ENCODE measurements at places on chromosomes 4 and X.

- DNase-seq = no peak
Observed at GRCh38 chr4:88761342-88761741, 63.7 kb upstream of the NAP1L5 start.

GRCh38 chrX:20218836-20219505, 47.7 kb downstream of the RPS6KA3 start:
- DNase-seq = no peak

GRCh38 chr4:123836851-123837595, 440.4 kb downstream of the SPRY1 start:
- no peak for DNase-seq

GRCh38 chrX:103918050-103918449, 44.4 kb upstream of the TMSB15B start:
- peak; percentile 61 for DNase-seq

- no peak for DNase-seq
Observed at GRCh38 chr4:173233857-173234256, 65.2 kb downstream of the GALNT7 start.

DNA sequence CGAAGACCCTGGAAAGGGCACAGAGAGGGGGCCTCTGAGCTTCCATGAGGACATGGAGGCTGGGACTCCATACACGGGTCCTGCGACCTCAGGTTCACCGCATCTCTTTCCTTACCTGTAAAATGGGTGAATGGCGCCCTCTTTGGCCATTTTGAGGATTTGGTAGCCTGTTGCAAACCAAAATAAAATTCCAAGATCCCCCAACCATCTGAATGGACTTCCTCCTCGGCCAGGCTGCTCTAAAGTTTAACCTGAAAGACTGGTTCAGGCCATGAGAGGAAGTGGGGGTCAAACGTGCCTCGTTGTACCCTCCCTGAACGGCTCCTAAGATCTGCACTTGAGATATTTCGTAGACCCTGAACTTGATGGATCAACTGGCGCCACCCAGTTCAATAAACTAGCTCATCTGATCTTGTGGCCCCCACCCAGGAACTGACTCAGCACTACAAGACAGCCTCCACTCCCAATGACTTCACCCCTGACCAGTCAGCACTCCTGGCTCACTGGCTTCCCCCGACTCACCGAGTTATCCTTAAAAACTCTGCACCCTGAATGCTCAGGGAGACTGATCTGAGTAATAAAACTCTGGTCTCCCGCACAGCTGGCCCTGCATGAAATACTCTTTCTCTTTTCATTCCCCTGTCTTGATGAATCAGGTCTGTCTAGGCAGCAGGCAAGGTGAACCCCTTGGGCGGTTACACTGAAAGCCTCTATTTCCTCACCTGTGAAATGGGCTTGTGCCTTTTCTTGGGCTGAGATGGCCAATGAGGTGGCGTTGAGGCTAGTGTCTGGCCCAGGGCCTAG, 32.9 kb upstream of the GPR78 start:
- no peak for DNase-seq

DNA sequence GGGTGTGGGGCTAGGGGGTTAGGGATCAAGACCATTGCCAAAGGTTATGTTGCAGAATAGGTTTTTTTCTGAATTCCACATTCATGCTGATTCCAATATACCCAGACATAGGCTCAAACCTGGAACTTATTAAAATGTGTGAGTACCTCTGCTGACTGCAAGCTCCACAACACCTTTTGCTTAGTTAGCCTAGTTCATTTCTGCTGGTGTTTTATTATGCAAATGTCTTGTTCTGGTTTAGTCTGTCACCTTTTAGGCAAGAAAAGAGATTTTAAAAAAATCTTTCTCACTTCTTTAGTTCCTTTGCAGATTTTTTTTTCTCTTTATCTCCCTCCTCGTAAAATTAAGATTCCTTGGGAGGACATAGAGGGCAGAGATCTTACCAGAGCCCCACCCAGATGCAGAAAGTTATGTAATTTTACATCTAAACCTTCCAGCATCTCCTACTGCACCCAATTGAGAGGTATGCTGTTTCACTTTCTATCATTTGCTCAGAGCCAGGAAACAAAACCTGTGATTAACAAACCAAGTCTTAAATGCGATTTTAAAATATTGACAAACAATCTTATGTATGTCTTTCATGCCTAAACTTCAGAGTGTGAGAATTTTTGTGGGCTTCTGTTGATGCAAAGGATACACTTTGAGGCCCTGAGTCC, 190.7 kb upstream of the CLNK start:
- no peak for DNase-seq

Measured in stimulated activated CD8-positive, alpha-beta memory T cell treated with anti-CD3 and anti-CD28 coated beads, Interleukin-4, amount 100 ng/mL, for 48 hours (primary cell).